Activated CD4-positive, alpha-beta T cell treated with anti-CD3 and anti-CD28 coated beads for 4 hours (primary cell): ENCODE measurements at places on chromosomes 5 and 9.

DNA sequence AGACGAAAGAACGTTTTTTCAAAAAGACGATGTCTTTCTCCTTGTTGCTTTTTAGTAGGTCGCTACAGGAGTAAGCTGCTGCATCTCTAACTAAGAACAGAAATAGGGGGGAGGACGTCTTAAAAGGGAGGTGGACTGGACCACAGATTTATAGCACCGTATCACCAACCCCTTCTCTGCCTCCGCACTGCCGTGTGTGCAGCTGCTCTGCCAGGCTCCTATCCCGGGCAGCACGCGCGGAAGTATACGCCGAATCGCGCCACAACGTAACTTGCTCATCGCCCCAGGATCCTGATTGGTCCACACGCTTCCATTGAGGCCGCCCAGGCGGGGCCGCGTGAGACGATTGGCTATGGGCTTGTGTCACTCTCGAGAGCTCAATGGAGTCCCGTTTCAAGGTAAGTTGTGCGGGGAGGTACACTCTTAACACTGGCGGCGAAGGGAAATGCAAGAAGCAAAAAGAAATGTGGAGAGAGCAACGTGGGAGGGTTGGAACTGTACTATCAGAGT, at the start of gene ELAVL2:
Gene ELAVL2, minus strand, starts transcription at position 121 of the 510 bp plus-strand sequence. CDS start 64,006 bp downstream, outside the sequence.
- peak; percentile 24 for DNase-seq

DNA sequence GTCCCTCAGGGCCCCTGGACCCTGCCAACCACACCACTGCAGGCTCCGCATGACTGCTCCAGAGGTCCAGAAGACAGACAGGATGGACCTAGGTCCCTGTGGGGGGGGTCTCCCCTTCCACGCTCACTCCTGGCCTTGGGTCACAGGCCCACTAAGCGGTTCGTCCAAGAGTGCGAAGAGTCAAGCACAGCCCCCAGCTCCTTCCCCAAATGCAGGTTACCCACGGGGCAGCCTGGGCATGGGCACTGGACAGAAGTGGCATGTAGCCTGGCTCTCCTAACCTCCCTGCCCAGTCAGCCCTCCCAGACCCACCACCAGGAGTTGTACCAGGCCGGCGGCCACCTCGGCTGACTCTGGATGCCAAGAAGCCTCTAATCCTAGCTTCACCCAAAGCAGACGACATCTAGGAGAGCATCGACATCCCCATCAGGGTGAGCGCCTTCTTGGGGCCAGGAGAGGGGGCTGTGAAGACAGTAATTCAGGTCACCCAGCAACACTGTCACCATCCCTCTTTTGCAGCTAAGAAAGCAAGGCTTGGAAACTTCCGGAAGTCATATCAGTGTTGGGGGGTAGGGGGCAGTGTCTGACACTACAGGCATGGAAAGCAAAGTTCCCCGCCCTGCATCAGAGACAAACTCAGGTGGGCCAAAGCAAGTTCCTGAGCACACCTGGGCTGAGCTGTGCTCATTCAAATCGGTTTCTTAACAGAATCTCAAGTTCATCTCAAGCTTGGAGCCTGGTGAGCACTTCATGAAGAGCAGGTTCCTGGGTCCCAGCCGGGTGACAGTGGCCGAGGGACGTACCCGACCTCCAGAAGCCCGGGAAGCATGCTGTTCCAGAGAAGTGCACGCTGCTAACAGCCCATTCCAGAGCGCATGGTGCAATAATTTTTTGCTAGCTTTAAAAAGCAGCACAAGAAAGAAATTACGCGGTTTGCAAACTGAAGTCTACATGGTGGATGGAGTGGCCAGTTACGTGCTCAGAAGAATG, 68.7 kb downstream of the SEMA4D start:
- DNase-seq = peak; percentile 69

DNA sequence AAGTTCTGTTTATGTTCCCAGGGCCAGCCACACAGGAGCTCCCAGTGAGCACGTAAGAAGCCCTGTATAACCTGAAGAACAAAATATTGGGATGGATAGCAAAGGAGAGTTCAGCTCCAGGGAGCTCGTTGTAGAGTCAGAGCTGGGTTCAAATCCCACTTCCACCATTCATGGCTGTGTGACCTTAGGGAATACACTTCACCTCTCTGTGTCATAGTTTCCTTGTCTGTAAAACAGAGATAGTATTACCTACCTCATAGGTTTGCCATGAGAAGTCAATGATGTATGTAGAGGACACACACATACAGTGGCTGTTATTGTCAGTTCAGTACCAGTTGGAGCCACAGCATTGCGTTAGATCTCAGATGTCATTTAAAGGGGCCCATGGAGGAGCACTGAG, 67.4 kb downstream of the MACROH2A1 start:
- DNase-seq = no peak

GRCh38 chr5:33167541-33167940, 273.2 kb upstream of the TARS1 start:
- DNase-seq = no peak

DNA sequence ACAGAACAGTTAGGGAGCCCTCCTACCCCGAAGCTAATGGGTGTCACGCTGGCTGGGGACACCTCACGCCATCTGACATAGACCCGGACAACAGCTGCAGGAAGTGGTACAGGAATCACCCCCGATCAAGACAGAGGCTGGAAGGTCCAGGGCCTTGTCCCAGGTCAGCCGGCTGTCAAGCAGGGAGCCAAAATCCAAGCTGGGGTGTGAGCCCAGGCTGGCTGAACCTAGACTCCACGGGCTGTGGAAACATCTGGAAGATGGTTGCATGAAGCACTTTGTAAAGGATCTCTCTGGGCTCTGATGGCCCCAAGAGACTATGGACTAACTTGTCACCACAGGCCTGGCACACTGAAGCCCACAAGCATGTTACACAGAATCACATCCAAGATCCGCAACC, 68.9 kb upstream of the STXBP1 start:
- DNase-seq = no peak

DNA sequence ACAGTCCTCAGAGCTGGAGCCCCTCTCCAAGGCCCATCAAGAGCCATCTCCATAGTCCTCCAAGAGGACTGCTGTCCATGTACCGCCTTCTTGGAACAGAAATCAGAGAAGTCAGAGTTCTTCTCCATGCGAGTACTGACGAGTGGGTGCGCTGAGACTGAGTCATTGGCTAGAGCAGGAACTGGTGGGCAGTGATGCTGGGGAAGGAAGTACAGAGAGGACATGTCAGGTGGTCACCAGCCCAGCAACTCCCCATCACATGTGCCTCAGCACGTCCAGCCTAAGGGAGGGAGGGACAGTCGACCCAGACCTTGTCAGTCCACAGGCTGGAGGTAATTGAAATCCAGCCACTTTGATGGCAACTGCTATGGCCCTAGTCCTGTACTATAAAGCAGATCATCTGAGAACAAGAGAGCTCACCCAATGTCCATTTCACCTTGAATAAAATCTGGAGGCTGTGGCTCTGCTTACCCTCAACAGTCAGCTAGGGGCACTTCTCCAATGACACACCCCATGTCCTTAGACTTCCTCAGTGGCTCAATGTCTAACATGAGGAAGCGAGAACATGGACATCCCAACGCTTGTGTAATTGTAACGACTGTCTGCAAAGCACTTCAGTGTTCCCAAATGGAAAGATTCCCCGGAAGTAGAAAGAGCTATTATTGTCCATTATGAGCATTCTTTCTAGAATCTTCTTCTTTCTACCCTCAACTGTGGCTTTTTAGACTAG, 15.0 kb upstream of the FBP1 start:
- DNase-seq = no peak
